ENCODE measurements at places on chromosomes 16 and 17.

DNA sequence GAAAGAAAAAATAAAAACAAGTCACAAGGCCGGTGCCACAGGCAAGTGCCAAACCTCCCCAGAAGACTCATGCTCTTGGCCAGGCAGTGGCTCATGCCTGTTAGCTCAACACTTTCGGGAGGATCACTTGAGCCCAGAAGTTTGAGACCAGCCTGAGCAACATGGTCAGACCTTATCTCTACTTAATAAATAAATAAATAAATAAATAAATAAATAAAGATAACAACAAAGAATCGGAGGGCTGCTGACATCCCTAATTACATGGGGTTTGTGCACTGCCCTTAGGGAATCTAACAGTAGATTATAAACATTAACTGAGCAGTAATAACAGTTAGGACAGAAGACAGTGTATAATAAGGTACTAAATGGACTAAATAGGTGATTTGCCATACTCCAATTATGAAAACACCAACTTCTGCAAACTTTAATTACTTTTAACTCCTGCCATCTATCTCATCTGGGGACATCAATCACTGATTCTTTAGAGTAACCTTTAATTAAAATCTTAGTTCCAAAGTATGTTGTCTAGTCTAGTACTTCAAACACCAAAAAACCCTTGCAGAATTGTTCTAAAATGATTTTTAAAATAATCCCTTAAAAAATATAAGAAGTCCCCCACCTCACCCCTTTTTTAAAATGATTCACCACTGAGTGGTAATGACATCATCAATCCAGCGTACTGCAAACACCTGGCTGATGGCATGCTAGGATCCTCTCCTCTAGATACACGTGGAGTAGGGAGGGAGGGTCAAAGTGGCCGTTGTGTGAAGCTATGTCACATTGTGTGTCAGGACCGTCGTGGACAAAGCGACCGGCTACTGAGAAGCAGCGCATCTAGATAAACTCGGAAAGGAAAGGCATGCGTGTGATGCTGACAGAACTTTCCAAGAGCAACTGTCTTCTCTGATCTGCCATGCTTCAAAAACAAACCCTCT lies 28.5 kb downstream of the CYTH1 start:
- no peak for DNase-seq

GRCh38 chr16:70429888-70430666 lies 8.8 kb downstream of the ST3GAL2 start:
- DNase-seq, result no peak

GRCh38 chr17:27466743-27467375 lies 10.6 kb downstream of the KSR1 start:
- no peak for DNase-seq

DNA sequence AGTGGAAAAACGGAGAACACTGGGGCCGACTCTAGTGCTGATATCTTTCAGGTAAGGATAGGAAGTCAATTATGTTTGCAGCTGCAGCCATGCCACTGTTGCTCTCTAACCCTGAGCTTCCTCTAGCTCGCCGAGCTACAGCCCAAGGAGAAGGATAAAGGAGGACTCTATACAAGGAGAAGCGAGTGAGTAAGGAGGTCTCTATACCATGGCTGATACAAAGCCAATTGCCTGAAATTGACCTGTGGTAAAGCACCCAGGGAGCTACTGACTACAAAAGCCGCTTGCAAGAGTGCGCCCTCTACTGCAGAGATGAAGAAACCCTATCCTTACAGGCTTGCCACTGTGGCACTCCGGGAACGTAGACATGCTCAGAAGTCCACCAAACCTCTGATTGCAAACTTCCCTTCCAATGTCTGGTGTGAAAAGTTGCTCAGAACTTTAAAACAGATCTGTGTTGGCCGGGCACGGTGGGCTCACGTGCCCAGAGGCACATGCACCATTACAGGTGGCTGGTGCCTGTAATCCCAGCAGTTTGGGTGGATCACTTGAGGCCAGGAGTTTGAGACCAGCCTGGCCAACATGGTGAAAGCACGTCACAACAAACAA lies 10.8 kb upstream of the SLC46A1 start:
- no peak for DNase-seq

DNA sequence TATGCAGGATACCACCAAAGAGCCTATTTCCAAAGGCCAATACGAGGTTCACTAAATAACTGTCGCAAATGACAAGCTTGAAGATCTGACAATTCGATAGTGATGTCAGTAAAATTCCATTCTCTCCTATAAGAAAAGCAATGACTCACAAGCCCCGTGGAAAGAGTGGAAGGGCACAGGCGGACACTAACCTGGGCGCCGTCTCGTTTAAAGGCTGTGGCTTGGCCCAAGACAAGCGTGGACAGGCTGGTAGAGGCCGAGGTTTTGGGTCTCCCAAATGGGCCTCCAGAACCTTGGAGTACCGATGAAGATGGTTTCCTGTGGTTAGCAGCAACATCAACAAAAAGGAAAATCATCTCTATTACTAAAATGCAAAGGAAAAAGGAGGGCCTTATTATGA lies 16.5 kb upstream of the SLC38A8 start:
- DNase-seq, result no peak

DNA sequence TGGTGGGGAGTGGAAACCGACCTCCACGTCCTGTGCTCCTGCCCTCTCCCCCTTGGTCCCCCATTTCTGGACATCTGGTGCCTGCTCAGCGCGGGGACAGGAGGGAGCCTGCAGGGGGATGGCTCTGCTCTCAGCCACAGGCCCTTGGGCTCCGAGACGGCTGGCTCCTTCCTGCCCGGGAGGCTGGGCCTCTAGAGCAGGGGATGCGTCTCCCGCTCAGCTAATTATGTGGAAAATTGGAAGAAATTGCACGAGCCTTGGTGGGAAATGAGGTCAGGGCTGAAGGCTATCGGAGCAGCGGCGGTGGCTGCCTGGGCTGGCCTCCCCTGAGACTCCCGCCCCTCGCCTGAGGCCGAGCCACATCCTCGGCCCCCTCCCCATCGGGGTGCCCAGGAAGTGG lies 154.6 kb upstream of the CIBAR2 start:
- no peak for DNase-seq

GRCh38 chr16:29899516-29900101 lies at the start of gene SEZ6L2:
TSS of gene SEZ6L2 (minus strand) at chr16:29899550. CDS start at chr16:29899019, 531 bp downstream.
- DNase-seq, result peak; percentile 38

DNA sequence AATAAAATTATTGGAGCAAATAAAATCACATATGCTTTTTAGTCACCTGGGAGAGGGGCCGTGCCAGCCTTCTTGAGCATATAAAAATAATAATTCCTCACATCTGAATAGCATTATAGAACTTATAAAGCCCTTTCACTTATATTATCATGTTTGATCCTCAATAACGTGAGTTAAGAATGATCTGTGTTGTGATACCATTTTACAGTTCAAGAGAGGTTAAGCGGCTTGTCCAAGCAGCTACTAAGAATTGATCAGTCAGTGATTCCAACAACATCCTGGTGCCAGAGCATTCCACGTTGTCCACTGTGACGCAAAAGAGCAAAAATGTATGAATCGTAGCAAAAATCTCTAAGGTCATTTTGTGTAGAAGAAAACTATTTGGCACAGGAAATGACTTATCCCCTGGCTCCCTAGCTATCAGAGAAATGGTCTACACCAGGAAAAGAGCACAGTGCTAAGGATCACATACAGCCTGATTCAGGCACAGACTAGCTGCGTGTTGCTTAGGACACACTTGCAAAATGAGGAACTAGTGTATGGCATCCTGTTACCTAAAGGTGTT lies 33.0 kb downstream of the ANKFN1 start:
- no peak for DNase-seq

GRCh38 chr16:86555704-86556075 lies 655 bp upstream of the MTHFSD start:
- no peak for DNase-seq

DNA sequence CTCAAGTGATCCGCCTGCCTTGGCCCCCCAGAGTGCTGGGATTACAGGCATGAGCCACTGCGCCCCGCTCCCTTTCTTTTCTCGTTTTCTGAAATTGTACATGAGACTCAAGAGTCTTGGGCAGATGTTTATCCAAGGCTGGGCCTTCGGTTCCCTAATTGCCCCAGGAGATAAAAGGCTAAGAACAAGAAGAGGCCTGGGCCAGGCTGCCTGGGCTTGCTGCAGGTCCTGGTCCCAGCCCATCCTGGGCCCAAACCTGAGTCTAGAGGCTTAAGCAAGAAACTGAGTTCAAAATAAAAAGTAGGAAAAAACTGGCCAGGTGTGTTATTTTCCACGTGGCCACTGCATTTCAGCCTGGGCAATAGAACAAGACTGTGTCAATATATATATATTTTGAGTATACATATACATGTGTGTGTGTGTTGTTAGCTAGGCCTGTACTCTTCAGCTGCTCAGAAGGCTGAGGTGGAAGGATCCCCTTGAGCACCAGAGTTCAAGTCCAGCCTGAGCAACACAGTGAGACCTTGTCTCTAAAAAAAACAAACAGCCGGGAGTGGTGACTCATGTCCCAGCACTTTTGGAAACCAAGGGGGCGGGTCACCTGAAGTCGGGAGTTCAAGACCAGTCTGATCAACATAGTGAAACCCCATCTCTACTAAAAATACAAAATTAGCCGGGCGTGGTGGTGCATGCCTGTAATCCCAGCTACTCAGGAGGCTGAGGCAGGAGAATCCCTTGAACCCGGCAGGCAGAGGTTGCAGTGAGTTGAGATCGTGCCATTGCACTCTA lies 6.8 kb upstream of the CLUH start:
- DNase-seq, result no peak

DNA sequence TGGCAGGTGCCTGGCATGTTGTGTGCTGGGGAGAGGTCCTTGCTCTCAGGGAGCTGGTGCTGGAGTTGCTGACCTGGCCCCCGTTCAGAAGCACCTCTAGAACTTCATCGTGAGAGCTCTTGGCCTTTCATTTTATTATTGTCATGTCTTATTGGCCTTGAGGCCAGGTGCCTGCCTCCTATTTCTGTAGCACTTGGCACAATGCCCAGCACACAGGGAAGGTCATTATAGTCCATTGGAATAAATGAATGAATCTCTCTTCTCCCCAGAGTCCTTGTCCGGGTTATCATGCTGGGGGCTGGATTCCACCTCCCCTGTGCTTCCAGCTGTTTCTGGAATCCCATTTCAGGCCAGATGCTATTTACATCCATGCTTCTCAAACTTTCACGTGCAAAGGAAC lies 169.2 kb downstream of the HAPSTR1 start:
- DNase-seq, result no peak

- no peak for DNase-seq
Observed at GRCh38 chr17:17837966-17838962, 1.5 kb upstream of the SREBF1 start.

DNA sequence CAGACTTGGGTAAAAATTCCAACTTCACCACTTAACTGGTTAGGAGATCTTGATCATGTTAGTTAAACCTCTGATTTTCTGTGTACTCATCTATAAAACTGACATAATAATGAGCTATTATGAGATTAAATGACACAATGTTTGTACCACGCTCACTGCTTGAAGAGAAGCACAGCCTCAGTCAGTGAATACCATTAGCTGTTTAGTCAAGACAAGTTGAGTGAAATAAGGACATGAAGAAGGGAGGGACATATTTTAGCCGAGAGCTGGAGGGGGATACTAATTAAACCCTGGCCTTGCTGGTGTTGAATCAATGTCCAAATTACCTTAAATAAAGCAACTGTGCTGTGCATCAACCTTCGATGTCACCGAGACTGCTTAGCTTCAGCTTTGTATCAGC lies 105.1 kb upstream of the TOX3 start:
- DNase-seq, result no peak

DNA sequence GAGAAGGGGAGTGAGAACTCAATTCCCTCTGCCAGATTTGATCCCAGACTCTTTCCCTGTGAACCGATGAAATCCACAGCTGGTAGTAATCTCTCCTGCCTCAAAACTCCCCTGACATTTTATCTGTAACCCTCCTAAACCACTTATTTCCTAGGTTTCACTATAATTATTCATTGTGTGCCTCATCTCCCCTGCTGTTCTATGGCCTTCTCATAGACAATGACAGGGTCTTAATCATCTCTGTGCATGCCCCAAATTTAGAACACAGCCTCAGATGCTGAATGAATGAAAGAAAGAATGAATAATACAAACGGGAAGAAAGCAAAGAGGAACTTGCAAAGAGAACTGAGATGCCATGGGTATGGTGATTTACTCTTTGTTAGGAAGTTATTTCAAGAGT lies 451.1 kb downstream of the HS3ST3B1 start:
- DNase-seq, result no peak

- DNase-seq, result no peak
Observed at GRCh38 chr17:77124192-77124889, 16.4 kb upstream of the SEC14L1 start.

- no peak for DNase-seq
Observed at GRCh38 chr16:87178177-87178863, 138.9 kb downstream of the C16orf95 start.

DNA sequence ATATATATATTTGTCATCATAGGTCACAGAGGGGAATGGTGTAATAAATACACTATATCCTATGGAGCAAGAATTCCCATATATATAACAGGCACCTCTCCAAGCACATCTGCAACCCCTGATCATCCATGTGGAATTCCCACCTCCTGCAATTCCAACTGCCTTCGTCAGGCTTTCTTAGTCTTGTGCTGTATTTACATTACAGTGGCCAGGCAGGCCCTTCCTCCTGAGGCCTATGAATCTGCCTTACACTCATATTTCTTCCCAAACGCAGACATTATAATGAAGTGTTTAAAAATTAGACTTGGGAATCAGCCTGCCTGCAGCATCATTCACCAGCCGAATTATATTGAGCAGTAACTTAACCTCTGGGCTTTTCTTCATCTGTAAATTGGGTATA lies 19.3 kb upstream of the DNAH9 start:
- no peak for DNase-seq

- no peak for DNase-seq
Observed at GRCh38 chr16:59326955-59327354, 592.8 kb upstream of the GOT2 start.

DNA sequence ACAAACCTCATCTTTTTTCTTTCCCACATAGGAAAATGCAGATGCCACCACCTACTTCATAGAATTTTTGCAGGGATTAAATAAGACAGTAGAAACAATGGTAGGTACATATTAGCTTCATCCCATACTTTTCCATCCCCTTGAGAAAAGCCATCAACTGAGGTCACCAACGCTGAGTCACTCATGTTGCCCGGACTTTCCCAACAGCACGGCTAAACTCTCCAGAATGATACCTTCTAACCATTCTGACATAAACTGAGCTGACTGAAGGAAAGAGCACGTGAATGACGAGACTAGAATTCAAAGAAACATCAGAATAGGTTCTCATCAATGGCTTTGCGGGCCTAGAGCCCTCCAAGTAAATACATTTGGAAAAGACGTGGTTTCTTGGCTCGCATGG lies 146.0 kb upstream of the RCVRN start:
- DNase-seq, result no peak

GRCh38 chr17:47850373-47850691 lies 631 bp downstream of the SP6 start:
- no peak for DNase-seq

DNA sequence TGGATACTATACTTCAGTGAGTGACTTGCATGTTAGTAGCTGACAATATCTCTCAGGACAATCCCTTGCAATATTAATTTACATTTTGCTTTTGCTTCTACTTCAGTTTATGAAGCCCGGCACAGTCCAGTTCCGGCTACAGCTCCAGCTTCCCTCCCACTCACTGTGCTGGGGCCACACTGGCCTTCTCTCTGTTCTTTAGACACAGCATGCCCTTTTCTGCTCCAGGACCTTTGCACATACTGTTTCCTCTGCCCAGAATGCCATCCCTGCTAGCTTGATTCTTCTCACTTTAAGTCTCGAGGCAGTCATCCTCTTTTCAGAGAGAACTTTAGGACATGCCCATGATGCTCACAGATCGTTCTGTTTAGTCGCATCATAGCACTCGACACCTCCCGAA lies 25.5 kb upstream of the LRRC75A start:
- DNase-seq, result no peak

- no peak for DNase-seq
Observed at GRCh38 chr16:58481931-58482330, 18.0 kb upstream of the NDRG4 start.
